Activated CD8-positive, alpha-beta memory T cell treated with anti-CD3 and anti-CD28 coated beads, Interleukin-2, amount 50 U/mL, for 48 hours (primary cell): ENCODE measurements at places on chromosomes 2 and 18.

DNA sequence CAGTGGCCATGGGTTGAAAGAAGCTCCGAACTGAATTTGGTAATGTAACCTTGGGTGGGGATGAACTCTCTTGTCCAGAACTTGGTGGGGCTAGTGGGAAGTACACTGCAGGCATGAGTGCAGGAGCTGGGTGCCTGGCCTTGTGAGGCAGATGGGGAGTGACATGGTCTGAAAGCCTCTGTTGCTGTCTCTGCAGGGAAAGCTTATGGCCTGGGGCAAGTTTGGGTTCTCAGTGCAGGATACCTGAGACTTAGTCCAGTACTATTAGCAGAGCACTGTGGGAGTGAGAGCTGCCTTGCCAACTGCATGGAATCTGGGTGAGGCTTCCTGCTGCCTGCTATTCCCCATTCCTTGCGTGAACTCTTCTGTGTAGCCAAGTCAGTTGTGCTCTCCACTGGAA is 1620.9 kb upstream of the NXPH2 start:
- no peak for DNase-seq

DNA sequence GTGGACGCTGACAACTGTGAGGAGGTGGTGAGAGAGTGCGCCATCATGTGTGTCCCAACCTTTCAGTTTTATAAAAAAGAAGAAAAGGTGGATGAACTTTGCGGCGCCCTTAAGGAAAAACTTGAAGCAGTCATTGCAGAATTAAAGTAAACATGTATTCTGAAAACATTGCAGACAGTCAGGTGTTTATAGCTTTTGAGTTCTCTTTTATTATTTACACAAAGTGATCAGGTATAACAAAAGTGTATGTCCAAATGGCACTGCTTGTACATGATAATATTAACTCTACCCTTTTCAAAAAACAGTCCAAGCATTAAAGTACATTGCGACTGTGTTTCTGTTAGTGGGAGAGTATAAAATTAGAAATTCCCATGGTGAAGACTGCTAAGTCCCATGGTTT is 2.2 kb downstream of the TXNDC2 start:
- no peak for DNase-seq

GRCh38 chr18:47928466-47928865 is 2.0 kb downstream of the SMAD2 start:
- no peak for DNase-seq

GRCh38 chr2:209519906-209520305 is 96.1 kb downstream of the MAP2 start:
- no peak for DNase-seq

- DNase-seq: no peak
Observed at GRCh38 chr2:179455172-179455524, 190.5 kb upstream of the SESTD1 start.

DNA sequence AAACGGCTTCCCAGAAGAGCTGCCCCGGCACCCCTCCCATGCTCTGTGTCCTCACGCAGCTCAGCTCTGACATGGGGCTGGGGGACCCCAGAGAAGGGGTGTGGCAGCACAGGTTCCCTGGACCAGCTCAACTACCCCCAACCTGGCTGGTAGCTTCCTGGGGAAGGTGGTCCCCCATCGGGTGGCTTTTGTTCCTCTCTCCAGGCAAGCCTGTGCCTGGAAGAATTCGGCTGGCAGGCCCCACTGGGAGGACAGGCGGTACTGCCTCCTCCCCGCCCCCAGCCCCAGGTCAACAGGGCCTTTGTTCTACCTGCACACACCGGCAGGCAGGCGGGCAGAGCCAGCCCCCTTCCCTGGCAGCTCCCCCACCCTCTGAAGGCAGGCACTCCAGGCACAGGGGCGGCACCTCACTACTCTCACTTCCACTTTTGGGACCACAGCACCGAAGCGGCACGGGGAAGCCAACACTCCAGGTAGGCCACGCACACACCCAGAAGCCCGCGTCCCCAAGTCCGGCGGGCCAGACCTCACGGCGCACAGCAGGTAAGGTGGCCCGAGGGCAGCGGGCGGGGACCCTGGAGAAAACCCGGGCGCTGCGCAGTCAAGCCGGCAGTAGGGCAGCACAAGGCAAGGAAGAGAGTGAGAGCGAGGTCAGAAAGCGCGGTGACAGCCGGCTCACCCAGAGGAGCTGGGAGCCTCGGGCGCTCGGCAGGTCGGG is 1.3 kb downstream of the HS6ST1 start:
- peak; percentile 64 for DNase-seq

DNA sequence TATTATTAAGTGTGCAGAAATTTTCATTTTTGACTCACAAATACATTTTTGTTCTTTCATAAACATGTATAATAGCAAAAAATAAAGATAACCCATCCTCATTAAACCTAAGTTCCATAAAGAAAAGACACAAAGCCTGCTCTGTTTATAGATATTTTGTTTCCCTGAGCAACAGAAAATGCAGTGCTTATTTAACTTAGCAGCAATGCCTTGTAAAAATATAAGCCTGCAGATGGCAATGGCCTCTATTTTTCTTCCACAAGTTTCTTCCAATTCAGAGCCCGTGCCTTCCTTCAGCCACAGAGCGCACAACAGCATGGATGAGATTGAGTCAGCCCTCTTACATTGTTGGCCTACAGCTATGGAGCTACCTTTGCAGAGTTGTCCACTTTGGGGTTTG is 43.6 kb downstream of the PKP4 start:
- no peak for DNase-seq

GRCh38 chr18:11021477-11021876 is 127.9 kb downstream of the PIEZO2 start:
- DNase-seq: no peak

- no peak for DNase-seq
Observed at GRCh38 chr2:189363559-189363958, 77.7 kb upstream of the WDR75 start.

DNA sequence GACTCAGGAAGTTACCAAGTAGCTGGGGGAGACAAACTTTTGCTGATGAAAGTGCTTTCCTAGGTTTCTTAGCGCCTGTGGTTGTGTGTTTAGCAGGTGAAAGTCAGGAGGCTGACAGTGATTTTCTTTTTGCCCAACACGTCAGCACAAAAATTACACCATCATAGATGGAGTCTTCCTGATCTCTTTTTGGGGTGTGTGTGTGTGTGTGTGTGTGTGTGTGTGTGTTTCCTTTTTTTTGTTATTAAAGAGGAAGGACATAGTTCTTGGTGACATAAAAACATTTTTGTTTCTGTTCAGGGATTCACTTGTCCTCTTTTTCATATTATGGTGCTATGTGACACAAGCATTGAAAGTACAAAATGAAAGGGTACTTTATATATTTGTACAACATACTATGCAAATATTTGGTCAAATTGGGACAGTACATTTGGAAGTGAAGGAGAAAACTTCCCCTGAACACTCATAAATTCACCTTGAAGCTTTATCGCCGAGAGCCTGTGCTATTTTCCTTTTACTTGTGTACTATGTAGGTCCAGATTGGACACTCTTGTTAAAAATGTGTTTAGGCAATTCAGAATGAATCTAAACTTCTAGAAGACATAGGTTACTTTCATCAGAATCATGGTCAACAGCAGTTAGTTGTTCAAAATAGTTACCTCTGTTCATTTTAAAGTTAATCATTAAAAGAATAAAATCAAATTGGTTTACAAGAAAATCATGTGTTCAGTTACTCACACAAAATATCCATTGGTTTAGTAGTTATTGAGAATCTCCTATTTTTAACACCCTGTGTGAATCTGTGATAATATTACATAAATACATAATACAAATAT is 491.9 kb downstream of the IRS1 start:
- DNase-seq: no peak

DNA sequence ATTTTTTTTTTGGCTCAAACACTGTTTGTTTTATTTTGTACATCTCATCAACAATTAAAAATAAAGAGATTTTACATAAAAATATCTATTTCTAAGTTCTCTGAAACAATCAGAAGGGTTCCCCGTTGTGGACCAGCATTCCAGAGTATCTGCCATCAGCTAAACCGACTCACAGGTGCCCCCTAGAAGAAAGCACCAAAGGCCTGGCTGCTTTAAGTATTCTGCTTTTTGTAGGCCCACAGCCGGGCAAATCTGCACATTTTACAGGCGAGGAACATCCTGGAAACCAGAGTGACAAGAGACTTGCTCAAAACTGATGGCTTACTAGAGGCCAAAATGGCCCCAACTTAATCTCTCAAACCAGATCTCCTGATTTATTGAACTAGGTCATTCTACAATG is 82.2 kb upstream of the SETBP1 start:
- no peak for DNase-seq

DNA sequence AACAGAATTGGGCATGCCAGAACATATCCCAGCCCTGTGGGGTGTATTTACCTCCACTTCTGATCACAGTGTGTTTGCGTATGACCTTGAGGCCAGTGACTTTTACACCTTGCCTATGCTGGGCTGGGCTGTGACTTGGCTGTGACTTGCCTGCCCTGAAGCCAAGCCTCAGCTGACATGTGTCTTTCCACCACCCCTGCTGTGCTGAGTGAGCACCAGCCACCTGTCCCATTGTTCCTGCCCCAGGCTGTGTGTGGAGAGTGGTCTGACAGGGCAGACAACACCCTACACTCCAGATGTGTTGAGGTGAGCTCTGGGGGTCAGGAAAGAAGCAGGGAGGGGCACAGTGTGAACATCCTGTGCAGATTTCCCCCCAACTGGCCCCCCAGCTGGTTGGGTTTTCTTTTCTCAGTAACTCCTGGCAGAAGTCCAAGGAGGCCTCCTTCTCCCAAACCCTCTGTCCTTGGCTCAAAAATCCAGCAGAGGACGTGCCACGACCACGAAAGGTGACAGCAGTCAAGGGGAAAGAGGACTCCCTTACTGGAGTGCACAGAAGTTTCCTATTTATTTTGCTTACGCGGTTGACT is 5.1 kb upstream of the STEAP3 start:
- no peak for DNase-seq

- no peak for DNase-seq
Observed at GRCh38 chr18:23684515-23685197, 4.6 kb upstream of the LAMA3 start.

DNA sequence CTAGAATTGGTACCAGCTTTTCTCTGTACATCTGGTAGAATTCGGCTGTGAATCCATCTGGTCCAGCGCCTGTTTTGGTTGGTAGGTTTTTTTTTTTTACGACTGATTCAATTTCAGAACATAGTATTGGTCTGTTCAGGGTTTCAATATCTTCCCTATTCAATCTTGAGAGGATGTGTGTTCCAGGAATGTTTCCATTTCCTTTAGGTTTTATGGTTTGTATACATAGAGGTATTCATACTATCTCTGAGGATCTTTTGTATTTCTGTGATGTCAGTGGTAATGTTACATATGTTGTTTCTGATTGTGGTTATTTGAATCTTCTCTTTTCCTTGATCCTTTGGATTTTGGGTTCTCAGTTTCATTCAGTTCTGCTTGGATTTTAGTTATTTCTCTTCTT is 172.1 kb upstream of the ITGA4 start:
- DNase-seq: no peak

DNA sequence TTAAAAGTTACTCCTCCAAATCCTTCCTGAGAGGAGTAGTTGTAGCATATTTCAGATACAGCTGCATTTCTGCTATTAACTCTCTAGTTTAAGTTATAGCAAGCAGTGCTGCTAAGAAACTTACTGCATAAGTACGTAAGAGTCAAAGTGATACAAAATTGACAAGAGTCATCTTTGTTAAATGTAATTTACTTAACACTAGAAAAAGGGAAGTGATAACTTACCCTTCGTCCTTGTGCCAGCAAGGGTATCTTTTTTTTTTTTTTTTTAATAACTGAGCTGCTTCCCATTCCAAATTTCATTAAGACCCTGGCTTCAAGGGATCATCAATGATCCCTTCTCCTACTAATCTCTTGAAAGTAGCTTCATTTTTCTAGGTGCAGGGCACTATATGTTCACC is 493.0 kb downstream of the PLCL1 start:
- no peak for DNase-seq

- DNase-seq: no peak
Observed at GRCh38 chr2:233862261-233862768, 5.9 kb downstream of the MSL3B start.

GRCh38 chr18:56550121-56550520 is 88.3 kb downstream of the TXNL1 start:
- DNase-seq: no peak

DNA sequence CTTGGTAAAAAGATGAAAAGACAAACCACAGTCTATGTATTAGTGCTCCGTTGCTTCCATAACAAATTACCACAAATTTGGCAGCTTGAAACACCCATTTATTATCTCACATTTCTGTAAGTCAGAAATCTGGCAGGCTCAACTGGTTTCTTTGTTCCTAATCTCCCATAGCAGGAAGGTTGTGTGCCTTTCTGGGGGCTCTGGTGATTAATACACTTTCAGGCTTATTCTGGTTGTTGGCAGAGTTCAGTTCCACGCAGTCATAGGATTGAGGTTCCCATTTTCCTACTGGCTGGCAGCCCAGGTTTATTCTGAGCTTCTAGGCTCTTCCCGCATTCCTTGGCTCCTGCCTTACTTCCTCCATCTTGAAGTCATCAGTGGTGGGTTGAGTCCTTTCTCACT is 189.3 kb downstream of the ANAPC1 start:
- DNase-seq: no peak

DNA sequence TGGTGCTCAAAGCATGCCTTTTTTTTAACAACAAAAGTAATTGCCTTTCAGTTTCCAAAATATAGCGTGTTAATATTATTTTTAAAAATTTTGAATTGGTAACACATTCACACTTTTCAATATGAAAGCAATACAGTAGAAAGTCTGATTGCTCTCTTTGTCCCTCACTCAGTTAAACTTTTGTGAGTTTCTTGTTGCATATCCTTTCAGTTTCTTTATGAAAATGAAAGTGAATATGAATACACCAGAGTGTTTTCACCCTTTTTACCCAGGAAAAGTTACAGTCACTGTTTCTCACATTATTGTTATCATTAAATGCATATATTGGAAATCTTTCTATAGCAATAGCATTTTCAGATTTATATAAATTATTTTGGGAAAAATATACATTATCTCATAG is 377.4 kb upstream of the CRIM1 start:
- DNase-seq: no peak

- DNase-seq: no peak
Observed at GRCh38 chr2:86747711-86748639, 27.9 kb downstream of the RMND5A start.
